Hindlimb muscle (tissue), 1 donor: ENCODE measurements at places on chromosomes 4 and X.

GRCh38 chrX:68995780-68996551 is 167.1 kb downstream of the EFNB1 start:
- peak; percentile 60 for DNase-seq

GRCh38 chr4:30924495-30924894 is 204.3 kb downstream of the PCDH7 start:
- DNase-seq, result no peak

DNA sequence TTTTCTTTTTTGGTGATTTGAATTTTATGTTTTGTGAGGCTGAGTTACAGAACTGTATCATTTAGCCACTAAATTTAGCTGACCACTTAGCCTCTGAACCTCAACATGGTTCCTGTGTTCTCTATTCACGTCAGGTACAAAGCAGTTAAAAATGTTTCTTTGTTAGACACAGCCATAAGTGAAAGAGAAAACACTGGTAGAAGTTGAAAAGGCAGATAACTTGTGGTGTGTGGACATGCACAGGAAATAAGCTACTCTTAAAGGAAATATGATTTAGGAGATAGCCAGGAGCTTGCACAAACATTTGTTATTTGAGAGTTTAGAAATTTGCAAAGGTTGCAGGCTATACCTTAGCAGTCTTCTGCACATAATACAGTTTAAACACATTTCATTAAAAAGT is 171.0 kb upstream of the RPS6KA3 start:
- no peak for DNase-seq

- no peak for DNase-seq
Measured at GRCh38 chrX:153968255-153968654, 3.4 kb downstream of the HCFC1 start.

DNA sequence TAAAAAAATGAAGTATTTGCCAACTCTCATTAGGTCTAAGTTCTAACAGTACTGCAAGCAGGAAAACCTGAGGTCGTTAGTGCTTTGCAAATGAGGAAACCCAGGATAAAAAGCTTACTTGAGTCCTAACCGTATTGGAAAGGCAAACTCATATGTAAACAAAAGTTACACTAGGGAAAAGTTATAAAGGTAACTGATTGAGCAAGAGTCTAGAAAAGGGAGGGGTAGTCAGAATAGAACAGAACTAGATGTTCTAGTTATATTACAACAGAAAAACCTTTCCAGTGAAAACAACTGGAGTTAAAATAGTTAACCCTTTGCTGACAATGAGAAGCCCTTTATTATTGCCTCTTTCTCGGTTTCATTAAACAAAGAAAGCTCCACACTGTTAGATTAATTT is 66.4 kb upstream of the MAOA start:
- DNase-seq, result no peak

DNA sequence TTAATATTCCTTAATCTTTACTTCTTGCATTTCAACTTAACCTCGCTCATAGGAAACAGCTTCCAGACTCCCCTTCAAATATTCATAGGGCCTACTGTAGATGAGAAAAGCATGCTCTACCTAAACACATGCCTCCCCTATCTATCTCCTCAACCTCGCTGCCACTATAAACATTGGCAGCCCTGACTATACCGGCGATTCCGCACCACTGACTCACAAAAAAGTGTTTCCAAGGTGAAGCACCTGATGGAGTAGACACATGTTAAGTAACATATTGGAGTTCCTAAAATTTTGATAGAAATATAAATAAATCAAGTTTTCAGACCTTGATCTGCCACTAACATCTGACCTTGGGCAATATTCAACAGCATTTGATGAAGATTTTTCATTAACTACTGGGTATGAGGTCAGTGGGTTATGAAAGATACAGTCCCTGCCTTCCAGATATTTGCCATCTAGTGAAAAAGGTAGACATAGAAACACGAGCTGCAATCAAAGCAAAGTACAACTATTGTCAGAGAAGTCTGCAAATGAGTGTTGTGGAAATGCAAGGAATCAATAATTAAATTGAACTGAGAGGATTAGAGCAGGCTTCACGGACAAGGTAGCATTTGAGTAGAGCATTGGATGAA is 184.2 kb downstream of the MAML3 start:
- DNase-seq, result no peak

DNA sequence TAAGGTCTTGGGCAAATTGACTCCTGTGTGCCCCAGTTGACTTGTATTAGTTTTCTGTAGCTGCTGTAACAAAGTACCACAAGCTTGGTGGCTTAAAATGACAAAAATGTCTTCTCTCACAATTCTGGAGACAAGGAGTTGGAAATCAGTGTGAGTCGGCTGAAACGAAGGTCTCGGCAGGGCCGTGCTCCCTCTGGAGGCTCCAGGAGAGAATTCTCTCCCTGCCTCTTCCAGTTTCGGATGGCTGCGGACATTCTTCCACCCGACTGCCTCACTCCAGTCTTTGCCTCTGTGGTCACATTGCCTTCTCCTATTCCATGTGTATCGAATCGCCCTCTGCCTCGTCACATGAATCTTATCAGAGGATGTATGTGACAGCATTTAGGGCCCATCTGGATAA is 66.0 kb upstream of the PHOX2B start:
- DNase-seq, result no peak

- peak; percentile 85 for DNase-seq
Measured at GRCh38 chr4:168585168-168586091, 88.6 kb downstream of the PALLD start.

DNA sequence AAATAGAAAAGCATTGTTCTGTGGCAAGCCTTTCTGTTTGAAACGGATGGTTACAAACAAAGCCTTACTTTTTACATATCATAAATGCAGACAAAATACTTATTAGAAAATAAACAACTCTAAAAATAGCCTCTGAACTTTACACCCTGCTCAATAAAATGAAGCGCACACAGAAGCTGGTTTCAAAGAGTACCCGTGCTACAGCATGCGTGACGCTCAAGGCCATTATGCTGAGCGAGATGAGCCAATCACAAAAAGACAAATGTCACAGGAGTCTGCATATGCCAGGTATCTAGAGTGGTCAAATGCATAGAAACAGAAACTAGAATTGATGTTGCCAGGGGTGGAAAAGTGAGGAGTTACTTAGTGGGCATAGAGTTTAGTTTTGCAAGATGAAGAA is 326.5 kb upstream of the GATB start:
- no peak for DNase-seq

GRCh38 chr4:109730619-109731545 is 1.0 kb upstream of the PLA2G12A start:
- no peak for DNase-seq

DNA sequence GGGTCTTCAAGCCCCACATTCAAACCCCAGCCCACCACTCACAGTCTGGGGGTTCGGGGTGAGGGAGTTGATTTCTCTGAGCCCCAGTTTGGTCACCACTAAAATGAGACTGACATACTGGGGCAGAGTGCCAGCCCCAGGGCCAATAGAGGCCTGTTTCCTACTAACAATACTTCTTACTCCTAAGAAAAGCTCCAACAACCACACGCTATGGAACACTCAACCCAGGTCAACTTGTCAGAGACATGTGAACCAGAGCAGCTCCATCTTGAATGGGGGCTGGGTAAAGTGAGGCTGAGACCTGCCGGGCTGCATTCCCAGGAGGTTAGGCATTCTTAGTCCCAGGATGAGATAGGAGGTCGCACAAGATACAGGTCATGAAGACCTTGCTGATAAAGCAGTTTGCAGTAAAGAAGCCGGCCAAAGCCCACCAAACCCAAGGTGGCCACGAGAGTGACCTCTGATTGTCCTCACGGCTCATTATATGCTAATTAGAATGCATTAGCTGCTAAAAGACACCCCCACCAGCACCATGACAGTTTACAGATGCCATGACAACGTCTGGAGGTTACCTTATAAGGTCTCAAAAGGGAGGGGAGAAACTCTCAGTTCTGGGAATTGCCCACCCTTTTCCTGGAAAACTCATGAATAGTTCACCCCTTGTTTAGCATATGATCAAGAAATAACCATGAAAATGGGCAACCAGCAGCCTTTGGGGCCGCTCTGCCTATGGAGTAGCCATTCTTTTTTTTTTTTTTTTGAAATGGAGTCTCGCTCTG is 26.6 kb upstream of the HTRA3 start:
- DNase-seq, result peak; percentile 49

DNA sequence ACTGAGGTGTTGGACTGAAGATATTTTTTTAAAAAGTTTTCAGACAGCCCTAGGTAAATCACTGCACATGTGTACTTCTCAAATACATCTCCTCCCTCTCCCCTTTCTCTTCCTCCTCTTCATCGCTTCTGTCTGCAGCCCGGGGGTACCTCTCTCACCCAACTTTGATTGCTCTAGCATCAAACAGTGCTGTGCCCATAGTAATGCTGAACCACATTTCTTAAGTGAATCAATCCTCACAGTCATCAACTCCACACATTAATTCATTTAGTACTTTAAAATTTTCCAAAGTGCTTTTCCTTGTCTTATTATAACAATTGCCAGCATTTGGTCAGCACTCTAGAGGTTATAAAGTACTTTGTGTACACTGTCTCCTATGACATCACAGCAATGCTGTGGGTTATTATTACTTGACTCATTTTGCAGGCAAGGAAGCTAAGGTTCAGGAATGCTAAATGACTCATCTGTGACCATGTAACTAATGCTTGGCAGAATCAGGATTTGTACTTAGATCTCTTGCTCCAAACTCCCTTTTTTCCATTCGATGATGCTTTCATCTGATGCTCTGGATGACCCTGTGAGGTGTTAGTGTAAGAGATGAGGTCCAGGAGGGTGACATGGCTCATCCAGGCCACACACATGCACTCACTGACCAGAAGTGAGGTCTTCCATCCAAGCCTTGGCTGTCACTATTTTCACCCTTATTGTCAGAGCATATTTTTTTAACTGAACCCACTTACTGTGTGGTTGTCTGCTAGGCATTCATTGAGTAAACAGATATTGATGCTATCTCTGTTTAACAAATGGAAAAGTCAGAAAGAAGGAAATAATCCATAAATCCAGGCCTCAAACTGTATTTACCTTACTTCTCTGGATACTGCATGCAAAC is 58.8 kb downstream of the RHOH start:
- peak; percentile 29 for DNase-seq

DNA sequence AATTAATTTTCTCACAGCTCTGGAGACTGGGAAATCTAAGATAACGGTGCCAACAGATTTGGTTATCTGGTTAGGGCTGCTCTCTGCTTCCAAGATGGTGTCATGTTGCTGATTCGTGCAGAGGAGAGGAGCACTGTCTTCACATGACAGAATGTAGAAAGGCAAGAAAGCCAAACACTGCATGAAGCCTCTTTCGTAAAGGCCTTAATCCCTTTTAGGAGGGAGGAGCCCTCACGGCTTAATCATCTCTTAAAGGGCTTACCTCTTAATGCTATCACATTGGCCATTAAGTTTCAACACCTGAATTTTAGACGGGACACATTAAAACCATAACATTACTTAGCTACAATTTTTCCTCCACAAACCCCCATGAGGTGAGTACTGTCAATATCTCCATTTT is 174.1 kb downstream of the COX18 start:
- DNase-seq, result no peak

DNA sequence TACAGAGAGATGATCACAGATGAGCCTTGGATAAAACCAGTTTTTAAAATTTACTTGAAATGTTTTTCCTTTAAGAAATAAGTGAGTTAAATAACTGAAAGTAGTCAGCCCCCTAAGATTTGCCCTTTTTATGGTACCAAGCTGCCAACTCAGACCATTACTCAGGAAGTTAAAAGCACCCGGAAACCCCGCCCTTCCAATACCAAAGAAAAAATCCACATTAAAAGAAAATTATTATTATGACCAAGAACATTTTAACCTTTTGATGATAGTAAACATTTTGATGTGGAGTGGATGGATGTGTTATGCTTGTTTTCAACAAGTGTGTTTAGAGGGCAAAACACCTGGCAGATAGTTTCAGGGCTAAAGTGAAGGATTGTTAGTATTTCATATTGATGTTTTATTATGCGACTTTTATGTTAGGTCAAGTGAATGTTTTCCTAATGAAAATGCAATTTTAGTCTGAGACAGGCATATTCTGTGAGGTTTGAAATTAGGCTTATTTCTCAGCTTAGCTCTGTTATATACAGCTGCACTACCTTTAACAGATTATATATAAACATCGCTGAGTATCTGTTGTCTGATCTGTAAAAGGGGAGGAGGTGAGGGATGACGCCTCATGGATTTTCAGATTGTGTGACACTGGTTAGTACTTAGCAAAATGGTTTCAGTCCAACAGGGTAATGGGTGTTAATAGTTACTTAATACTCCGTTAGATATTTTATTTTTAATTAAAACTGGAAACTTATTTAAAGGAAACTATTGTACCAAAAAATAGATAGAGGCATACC is 89.0 kb downstream of the KDM6A start:
- no peak for DNase-seq

- DNase-seq, result no peak
Measured at GRCh38 chr4:48766131-48766792, 13.8 kb downstream of the FRYL start.

- DNase-seq, result no peak
Measured at GRCh38 chrX:38175139-38175538, 45.5 kb downstream of the SRPX start.

GRCh38 chr4:181140037-181140603 is 1103.1 kb upstream of the TENM3 start:
- no peak for DNase-seq

GRCh38 chrX:40996886-40997530 is 88.2 kb upstream of the USP9X start:
- DNase-seq, result peak; percentile 69

DNA sequence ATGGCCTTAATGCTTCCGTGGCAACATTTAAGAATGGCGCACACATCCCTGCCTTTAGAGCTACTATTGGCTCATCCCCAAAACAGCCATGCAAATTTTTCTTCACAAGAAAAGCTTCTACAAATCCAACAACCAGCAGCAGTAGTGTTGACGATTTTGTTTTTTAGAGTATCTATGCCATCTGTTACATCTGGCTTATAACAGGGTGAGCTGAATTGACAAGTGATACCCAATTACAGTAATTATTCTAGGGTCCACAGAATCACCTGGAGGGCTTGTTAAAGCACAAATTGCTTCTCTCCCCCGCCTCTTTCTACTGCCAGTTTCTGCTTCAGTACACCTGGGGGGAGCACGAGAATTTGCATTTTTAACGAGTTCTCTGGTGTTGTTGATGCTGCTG is 34.1 kb downstream of the DCHS2 start:
- no peak for DNase-seq

GRCh38 chr4:129335276-129335675 is 239.3 kb downstream of the C4orf33 start:
- peak; percentile 43 for DNase-seq

GRCh38 chr4:78509043-78509442 is 42.5 kb upstream of the ANXA3 start:
- DNase-seq, result no peak

- peak; percentile 51 for DNase-seq
Measured at GRCh38 chrX:2500803-2501558, at the start of the genes DHRSX and ZBED1. TSS of gene DHRSX (minus strand) at chrX:2500976. CDS start at chrX:2500925, 51 bp downstream. TSS of gene ZBED1 (minus strand) at chrX:2500976. CDS start at chrX:2490719, 10,257 bp downstream.

- DNase-seq, result no peak
Measured at GRCh38 chr4:128163177-128164117, 102.3 kb downstream of the LARP1B start.
